Kidney glomerular epithelial cell (primary cell): ENCODE measurements at places on chromosomes 2 and 18.
A peak's percentile ranks its signal among the peaks of the same experiment; 100 is the strongest.

GRCh38 chr18:49869354-49869753 is 56.0 kb upstream of the ACAA2 start:
- no peak for DNase-seq

DNA sequence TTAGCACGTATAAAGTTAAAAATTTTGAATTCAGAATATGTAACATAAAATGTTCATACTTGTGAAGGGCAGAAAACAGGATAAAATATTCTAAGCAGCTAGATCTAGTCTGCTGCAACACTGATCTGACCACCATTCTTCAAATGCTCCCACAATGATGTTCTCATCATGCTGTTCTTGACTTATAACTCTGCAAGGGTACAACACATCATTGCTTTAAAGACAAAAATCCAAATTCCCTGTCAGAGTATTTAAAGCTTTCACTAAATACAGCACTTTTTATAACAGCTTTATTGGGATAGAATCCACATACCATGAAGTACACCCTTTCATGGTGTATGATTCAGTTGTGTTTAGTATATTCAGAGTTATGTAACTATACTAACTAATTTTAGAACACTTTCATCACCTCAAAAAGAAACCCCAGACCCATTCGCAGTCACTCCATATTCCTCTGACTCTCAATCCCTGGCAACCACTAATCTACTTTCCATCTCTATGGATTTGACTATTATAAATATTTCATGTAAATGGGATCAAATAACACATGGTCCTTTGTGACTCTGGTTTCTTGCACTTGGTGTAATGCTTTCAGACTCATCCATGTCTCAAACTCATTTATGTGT is 56.4 kb downstream of the MAP4K3 start:
- peak; percentile 14 for DNase-seq

DNA sequence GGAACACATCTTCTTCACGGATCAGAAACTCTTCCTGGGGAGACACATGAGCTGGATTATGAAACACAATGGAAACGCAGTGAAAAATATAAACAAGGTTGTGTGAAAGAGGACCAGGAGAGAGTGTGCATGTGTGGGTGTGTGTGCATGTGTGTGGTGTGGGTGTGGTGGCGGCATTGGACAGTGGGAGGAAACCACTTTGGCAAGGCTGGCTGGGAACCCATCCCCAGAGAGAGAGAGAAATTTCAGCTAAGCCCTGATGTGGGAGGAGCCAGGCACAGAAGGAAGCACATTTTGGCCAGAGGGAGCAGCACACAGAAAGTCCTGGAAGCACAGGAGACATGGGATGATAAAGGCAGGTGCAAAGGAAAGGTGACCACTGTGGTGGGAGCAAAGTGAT is 147.6 kb upstream of the COPS8 start:
- no peak for DNase-seq

DNA sequence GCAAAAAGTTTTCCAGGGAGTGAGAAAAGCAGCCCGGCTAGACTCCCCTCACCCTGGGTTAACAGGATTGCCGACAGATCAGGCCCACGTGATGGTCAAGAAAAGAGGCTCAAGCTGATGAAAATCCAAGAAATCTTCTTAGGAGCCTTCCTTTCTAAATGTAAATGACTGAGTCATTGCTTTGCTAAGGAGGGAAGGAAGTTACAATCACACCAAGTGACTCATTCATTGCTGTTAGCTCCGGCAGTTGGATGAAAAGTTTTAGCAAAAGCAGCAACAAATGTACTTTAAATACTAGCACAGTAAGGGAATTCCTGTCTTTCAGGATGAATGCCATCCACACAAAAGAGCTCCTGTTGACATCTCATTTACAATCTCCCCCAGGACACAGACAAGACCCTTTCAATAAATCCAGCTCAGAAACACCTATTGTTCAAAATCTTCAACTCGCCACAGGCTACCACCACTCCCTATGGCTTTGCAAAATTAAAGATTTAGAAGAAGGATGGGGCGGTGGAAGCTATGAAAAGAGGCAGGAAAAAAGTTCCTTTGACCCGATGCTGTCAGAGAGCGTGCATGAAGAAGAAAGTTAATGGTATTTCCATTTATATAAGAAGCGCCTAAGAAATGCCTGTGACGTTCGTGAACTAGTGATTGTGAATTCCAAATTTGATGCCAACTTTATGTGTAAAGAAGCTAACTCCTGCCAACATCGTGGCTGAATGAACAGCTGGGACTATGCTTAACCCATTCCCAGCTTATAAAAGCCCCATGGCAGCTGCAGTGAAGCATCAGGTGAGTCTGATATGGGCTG is 153.7 kb downstream of the TGIF1 start:
- DNase-seq, result peak; percentile 93
